ENCODE measurements at places on chromosomes 3 and 15.

- DNase-seq: no peak
Measured at GRCh38 chr15:75673426-75674235, 25.9 kb downstream of the SNX33 start.

DNA sequence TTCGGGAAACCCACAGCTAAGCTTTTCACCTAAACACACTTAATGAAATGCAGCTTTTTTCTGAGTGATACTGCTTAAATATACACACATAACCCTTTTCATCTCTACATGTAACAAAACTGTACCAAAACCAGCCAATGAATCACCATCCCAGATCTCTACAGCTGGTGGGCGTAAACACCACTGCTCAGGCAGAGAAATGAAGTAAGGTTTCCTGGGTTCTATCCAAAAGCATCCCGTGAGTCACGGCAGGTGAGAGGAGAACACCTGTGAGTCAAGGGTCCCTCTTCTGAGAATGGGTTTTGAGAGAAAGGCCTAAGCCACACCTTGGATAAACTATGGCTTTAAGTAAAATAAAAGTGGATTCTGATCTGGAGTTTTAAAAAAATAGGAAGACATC is 2.6 kb downstream of the CLDN1 start:
- peak; percentile 8 for DNase-seq

DNA sequence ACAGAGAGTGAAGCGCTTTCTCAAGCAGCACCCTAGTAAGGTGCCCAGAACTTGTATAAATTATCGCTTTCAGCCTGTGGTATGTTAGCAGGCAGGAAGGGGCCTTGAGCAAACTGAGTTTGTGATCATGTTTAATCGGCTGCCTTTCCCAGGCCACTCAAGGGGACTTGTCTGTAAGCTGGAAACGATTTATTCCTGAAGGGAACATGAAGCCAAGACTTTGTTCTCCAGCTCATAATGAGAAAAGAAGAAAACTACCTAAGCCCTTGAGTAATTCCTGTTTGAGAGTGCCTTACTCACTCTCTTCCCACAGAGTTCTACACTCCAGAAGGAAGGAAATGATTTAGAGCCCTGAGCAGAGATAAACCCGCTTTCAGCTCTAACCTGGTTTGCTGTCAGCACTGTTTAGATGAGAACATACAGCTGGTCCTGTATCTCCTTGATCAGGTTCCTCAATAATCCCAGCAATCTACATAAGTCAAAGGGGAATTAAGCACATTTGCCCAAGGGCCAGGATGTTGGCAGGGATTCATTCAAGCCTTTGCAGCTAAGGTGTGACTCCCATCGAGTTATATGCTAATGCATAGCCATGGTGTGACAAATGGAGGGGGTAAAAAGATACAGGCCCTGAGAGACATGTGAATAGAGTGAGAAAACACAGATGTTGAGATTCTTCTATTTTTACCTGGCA is 187.7 kb upstream of the SLC24A5 start:
- DNase-seq: no peak

- DNase-seq: no peak
Measured at GRCh38 chr3:48697952-48698351, 12.2 kb upstream of the NCKIPSD start.

GRCh38 chr3:41920406-41920965 is 41.4 kb downstream of the ULK4 start:
- no peak for DNase-seq

- DNase-seq: no peak
Measured at GRCh38 chr3:57151021-57151449, 14.1 kb downstream of the IL17RD start.

GRCh38 chr15:88747111-88747510 is 56.1 kb upstream of the ACAN start:
- DNase-seq: no peak

DNA sequence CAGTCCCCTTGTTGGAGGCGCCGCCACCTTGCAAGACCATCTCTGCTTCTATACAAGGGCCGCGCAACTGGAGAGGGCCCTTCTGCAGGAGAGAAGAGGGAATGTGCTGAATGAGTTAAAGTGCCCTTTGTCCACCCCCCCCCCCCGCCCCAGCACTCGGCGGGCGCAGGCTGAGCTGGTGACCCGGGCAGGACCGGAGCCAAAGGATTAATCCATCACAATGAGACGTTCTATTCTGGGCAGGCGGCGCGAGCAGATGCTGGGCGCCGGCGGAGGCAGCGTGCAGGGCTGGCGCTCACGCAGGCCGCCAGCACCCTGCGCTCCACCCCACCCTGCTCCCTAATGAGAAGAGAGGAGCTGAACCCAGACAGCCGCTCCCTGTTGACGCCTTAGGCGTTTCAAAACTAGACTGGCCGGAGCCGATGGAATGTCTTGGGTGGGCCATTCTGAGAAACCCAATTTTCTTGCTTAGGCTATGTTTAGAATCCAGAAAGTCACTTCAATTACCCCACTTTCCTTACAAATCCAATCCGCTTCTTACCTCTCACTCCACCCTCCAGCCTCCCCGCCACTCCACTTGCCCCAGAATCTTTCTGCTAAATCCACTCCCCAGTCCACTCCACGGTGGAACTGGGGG is 32.9 kb downstream of the GJD2 start:
- DNase-seq: no peak

DNA sequence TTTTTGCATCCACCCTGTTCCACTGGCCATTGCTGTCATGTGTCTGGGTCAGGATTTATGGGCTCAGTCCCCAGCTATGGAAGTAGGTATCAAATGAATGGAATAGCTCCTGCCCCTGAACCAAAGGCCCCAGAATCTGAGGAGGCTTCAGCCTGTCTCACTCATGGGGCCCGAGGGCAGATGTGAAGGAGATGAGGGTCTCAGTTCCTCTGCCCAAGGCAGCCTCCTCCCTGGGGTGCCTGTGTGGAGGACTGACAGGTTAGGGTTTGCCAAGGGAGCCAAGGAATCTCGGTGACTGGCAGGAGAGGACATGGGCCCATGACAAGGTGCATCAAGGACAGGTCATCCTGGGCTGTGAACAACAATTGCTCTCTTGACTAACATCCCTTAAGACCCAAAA is 70.4 kb downstream of the CPN2 start:
- DNase-seq: no peak

DNA sequence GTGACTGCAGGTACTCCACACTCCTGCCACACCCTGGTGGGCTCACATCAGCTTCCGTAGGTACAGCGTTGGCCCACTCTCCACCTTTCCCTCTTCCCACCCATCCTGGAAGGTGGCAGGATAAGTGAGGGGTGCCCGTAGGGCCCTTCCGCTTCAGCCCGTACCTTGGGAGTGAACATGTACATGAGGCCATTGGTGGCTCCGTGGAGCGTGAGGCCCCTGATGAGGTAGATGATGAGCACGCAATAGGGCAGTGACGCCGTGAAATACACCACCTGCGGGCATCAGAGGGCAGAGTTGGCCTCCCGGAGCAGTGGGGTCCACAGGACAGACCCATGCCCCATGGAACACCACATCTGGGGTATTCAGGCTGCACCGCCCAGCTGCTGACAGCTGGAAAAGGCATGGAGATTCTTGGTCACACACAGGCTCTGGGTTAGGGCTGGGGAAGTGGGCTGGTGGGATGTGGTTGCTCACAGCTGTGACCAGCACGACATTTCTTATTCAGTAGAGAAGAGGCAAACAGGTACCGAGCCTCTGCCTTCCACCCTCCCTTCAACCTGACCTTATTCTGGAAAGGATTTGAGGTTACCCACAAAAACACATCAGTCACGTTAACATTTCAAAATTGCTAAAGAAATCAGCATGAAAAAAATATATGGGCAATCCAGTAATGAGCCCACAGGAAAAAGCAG is 23.8 kb downstream of the SLC6A20 start:
- DNase-seq: peak; percentile 10

GRCh38 chr3:46998121-46998851 is 18.8 kb downstream of the NBEAL2 start:
- peak; percentile 75 for DNase-seq

DNA sequence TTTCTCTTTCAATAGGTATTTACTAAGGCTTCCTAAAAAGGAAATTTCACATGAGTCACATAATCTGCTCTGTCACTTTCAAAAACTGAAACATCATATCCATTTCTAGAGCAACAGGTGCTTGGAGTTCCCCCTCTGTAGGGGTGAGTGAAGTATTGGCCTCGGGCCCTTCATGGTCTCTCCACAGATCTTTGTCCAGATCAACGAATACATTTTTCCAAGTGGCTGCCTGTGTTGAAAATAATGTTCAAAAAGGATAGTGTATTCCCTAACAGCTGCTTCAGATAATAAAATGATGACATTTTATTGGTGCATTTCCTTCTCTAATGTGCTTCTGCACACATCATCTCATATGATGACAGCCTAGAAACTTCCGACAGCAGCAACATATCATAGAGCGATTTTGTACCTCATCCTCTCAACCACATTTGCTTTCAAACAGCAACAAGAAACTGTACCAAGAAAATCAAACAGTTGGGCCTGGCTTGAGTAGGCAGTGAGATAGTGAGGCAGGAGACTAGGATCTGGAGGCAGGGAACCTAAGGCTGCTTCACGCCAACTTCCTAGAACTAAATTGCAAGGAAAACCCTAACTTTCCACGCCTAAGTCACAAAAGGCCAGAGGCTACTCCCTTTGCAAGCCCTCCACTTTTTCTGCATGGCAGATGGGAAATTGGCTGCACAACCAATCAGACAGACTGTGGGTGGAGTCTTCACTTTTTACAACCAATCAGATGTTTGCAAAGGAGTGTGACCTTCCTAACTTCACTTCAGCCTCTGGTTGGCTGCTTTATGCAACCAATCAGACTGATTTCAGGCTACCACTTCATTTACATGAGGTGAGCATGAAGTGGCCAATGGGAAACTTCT is 340.2 kb downstream of the LRRC3B start:
- no peak for DNase-seq

DNA sequence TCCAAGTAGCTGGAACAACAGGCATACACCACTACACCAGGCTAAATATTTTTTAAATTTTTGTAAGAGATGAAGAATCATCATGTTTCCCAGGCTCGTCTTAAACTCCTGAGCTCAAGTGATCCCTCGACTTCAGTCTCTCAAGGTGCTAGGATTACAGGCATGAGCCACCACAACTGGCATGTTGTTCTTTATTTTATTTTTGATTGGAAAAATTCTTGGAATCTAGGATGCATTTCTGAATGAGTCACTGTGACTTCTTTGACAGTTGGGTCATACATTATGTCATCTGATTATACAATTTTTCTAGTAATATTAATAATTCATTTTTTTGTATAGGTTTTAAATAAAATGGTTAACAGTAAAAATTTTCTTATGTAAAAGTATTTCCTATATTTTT is 870.2 kb downstream of the SI start:
- DNase-seq: no peak
